Stimulated activated CD4-positive, alpha-beta T cell treated with anti-CD3 and anti-CD28 coated beads, Interleukin-1b, Interleukin-23, amount 100 ng/mL, for 1 hour (primary cell): ENCODE measurements at places on chromosomes 4 and X.

- no peak for DNase-seq
Observed at GRCh38 chr4:86926435-86927086, 8.2 kb upstream of the AFF1 start.

- DNase-seq = no peak
Observed at GRCh38 chr4:54909961-54910360, 215.4 kb downstream of the KDR start.

DNA sequence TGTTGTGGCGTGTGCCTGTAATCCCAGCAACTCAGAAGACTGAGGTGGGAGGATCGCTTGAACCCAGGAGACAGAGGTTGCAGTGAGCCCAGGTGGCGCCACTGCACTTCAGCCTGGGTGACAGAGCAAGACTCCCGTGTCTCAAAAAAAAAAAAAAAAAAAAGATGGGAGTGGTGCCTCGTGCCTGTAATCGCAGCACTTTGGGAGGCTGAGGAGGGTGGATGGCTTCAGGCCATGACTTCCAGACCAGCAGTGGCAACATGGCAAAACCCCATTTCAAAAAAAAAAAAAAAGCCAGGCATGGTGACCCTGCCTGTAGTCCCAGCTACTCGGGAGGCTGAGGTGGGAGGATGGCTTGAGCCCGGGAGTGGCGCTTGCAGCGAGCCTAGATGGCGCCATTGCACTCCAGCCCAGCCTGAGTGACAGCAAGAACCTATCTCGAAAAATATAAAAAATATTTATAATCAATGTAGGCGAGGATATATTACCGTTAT is 27.0 kb downstream of the EIF2S3 start:
- peak; percentile 17 for DNase-seq

GRCh38 chr4:106287353-106287969 is 28.5 kb downstream of the TBCK start:
- DNase-seq = no peak

- peak; percentile 30 for DNase-seq
Observed at GRCh38 chr4:8468746-8469535, 28.4 kb downstream of the TRMT44 start.

GRCh38 chrX:70476934-70477733 is 32.5 kb downstream of the DLG3 start:
- DNase-seq = no peak

- DNase-seq = no peak
Observed at GRCh38 chr4:184969610-184970009, 48.7 kb upstream of the HELT start.

DNA sequence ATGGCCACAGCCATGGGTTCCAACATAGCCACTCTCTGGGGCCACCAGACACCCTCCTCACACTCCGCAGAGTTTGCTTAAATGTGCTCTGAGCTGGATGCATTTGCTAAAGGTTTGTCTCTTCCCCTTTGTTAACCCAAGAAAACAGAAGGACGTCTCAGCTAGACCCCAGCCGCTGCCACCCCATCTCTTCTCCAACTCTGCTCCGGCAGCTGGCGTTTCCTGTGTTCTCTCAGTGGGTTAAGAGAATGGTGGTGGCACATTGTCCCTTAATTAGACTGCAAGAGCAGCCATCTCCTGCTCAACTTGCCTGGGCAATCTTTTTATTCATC is 43.7 kb upstream of the FAM9C start:
- DNase-seq = no peak

DNA sequence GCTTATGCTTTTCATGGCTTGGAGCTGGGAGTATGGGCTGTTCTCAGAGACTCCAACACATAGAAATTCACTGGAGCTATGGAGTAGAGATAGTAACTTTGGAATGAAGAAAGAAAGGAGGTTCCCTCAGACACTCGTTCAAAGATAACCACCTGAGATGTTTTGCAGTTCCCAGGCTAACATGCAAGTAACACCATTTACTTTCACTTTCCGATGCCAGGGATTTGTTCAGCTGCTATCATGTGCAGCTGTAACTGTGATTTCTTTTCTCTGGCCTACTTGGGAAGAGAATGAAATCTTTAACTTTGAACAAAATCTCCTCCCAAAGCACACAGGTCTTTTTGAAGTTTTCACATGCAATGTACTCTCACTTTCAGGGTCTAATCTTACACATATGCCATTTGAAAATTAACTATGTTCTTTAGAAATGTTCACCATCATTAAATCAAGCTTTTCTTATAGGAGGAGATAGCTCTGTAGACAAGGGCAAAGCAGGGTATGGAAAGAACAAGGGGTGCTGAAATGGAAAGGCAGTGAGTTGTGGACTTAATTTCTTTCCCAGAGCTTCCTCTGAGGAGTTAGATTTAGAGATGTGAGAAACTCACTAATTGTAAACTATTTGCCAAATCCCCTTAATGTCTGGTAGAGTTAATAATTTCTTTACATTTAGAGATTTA is 514.3 kb downstream of the PDHA2 start:
- DNase-seq = no peak

- DNase-seq = no peak
Observed at GRCh38 chrX:19075754-19076153, 46.5 kb downstream of the ADGRG2 start.

GRCh38 chr4:91128519-91128918 is 1001.3 kb downstream of the CCSER1 start:
- no peak for DNase-seq

GRCh38 chrX:153974003-153974725 is 1.6 kb downstream of the TMEM187 start:
- no peak for DNase-seq

GRCh38 chr4:168776382-168776781 is 233.7 kb downstream of the CBR4 start:
- DNase-seq = no peak

DNA sequence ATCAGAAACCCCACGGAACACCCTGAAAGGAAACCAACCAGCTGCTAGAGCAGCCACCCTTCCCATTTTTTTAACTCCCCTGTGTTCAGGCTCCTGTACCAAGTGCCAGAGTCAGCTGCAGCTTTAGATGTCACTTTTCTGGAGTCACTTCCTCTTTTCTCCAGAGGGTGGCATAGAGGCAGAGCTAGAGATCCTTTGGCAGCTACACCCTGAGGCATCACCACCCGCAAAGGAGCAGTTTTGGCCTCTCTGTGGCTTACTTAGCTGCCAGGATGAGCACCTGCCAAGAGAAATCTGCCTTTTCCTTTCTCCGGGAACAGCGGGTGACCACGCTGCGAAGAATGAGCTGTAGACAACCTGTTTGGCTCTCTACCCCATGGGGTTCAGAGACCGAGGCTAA is 58.0 kb upstream of the CHRDL1 start:
- no peak for DNase-seq

DNA sequence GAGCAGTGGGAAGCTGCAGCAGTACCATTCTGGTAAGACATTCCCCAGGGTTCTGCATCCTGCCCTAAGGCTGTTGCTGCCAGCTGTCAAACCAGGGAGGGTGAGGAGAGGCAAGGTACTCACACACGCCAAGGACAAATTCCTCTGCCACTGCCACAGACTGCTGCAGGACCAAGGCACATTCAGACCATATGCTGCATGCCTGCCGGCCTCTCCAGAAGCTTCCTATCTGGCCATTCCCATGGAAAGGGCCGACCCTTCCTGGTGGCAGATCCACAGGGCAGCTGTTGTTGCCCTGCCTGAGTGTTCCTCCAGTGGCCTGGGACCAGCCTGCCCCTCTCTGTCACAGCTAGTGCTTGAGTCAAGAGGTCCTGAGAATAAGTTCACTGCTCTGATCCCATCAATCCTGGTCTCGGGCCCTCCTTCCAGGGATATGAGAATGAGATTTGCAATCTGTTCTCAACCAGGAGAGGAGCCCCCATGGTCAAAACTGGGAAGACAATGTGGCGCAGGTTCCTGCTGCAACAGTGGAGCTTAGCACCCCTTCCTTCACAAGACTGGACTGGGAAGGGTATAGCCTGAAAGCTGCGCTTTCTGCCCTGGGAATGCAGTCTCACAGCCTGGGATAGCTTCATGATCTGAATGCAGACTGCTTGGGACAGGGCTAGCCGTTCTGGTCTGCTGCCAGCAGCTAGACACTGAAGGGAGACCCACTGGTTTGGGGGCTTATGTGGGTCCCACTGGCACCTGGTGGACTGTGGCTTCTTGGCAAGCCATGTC is 342.5 kb upstream of the NDST3 start:
- DNase-seq = no peak

GRCh38 chrX:42094218-42094617 is 170.9 kb upstream of the CASK start:
- no peak for DNase-seq

DNA sequence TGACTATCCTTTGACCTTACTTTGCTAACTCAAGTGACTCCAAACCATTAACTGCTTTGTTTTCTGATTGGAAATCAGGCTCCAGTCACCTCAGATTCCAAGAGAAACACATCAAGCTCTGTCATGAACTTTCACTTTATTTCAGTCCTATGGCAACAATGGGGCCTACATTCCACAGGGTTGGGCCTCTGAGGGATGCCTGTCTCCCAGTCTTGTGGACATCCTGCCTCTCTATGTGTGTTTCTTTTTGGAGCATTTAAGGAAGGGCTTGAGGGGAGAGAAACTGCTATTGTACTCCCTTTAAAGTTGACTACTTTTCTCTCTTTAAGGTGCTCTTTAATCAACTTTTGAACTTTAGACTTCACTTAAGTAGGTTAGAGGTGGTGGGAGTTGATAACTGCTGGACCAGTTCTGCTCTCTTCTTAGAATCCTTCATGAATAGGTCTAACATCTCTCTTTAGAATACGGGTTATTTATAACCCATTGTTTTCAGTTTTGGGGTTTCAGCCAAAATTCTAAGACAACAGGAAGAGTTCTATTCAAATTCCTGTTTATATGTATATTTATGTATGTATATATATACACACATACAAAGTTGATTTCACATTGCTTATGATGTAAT is 274.3 kb upstream of the NR3C2 start:
- no peak for DNase-seq

DNA sequence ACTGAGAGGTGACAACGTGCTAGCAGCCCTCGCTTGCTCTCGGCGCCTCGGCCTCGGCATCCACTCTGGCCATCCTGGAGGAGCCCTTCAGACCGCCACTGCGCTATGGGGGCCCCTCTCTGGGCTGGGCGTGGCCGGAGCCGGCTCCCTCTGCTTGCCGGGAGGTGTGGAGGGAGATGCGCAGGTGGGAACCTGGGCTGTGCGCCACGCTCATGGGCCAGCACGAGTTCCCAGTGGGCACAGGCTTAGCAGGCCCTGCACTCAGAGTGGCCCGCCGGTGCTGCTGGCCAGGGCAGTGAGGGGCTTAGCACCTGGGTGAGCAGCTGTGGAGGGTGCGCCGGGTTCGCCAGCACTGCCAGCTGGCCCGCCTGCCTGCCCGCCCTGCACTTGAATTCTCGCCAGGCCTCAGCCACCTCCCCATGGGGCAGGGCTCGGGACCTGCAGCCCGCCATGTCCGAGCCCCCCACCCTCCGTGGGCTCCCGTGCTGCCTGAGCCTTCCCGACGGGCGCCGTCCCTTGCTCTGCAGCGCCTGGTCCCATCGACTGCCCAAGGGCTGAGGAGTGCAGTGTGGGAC is 148.0 kb downstream of the RAPGEF2 start:
- no peak for DNase-seq

DNA sequence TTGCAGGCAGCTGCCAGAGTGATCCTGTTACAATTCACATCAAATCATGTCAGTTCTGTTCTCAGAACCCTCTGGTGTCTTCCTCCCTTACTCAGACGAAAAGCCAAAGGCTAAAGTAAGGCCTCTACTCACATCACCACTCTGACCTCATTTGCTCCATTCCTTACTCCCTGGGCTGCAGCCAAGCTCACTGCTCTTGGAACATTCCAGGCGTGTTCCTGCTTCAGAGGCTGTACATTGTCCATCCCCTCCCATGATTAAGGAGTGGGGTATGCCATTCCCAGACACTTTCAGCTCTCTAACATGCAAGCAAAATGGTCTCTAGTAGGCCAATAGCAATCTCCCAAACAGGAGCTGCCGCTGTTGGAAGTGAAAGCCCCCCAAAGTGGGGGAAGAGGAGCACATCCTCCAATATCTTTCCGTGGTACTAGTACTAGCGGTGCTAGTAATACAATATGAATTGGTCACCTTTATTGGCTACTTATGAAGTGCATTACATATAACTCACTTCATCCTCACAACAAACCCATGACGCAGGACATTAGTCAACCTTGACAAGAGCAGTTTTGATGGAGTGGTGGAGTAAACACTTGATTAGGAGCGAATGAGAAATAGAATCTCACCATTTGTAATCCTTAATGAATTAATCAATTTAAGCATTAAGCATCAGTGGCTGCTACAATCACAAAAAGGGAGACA is 15.0 kb downstream of the GAB3 start:
- no peak for DNase-seq

- DNase-seq = no peak
Observed at GRCh38 chr4:113952452-113953029, 26.9 kb downstream of the ARSJ start.

- DNase-seq = peak; percentile 55
Observed at GRCh38 chr4:112321776-112322684, 24.9 kb downstream of the ALPK1 start.

- DNase-seq = no peak
Observed at GRCh38 chr4:16573206-16573605, 325.2 kb downstream of the LDB2 start.

DNA sequence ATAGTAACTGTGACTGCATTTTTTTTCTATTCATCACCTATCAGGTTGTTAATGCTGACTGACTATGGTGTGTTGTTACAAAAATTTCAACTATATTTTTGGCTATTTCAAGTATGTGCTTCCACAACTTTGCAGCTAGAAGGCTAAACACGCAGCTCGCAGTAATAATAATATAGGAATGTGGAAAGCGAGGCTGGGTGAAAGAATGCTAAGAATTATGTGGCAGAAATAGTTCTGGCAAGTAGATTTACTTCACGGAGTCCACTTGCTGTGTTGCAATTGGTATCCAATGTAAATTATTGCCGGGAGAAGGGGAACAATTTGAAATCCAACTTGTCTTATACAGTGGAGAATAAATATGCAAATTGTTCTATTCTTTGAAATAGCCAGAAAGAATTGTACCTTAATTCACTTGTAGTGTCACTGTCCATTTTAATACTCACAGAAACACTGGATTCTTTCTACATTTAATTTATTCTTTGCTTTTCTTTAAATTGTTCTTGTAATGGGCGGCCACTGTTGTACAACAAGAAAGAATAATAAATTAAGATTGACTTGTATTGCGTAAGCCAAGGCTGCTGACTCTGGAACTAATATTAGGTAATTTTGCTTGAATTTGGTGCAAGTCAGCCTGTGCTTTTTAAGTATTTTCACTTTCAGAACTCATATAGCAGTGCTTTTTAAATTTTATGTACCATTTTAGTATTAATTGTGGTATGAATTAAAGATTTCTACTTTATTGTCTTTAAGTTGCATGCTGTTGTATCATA is 154.9 kb downstream of the FRMPD4 start:
- no peak for DNase-seq

DNA sequence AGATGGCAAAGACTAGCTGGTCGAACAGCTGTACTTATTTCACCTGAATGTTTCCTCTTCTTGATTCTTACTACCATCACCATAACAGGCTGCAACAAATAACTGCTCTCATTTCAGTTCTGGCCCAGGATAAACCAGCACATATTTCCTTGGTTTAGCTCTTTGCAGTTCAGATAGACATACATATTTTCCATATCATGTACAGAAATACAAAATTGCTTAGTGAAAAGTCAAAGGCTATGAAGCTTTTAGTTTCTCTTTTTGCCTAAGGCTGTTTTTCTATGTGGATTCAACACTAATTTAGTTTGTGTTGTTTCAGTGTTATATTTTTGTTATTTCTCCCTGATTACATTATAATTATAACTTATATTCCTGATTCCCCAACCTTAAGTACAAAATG is 103.6 kb upstream of the BMP3 start:
- no peak for DNase-seq
